ENCODE measurements at places on chromosomes 1 and 21. TPM values are rescaled to one million over a fixed set of nuclear protein-coding genes. Genes with fewer than 3 reads are reported as not detected.

The DYNLT5 gene
- not detected for total RNA-seq

The TTC13 gene
- total RNA-seq = 50.0 TPM

The TRIM67 gene
- not detected for total RNA-seq

The GOLT1A gene
- total RNA-seq = not detected

The RCC1 gene
- total RNA-seq = 24.9 TPM

The RABGGTB gene
- total RNA-seq = 127 TPM

The FCGR3A gene
- total RNA-seq = 1.1 TPM

The TBX15 gene
- not detected for total RNA-seq

The PDE4B gene
- 31.9 TPM for total RNA-seq

The GPR37L1 gene
- not detected for total RNA-seq

The COL16A1 gene
- total RNA-seq = not detected

The ERVH48-1 gene
- 0.13 TPM for total RNA-seq

The OR2T29 gene
- not detected for total RNA-seq

The OLFML3 gene
- 0.36 TPM for total RNA-seq

The EPHB2 gene
- 0.25 TPM for total RNA-seq

The CHRM3 gene
- total RNA-seq = 0.34 TPM

The RBP7 gene
- not detected for total RNA-seq

The HFM1 gene
- total RNA-seq = not detected

The TNFSF4 gene
- 1.6 TPM for total RNA-seq

The GPR153 gene
- total RNA-seq = 1.3 TPM

The HMGCL gene
- 32.0 TPM for total RNA-seq

The FNBP1L gene
- 0.69 TPM for total RNA-seq

The FCRL5 gene
- 1.2 TPM for total RNA-seq

The LEFTY1 gene
- not detected for total RNA-seq

The PDPN gene
- not detected for total RNA-seq

The PCAT6 gene
- total RNA-seq = 0.71 TPM

The C1orf226 gene
- total RNA-seq = 0.22 TPM

The NBPF12 gene
- total RNA-seq = 42.8 TPM

Measured in naive thymus-derived CD8-positive, alpha-beta T cell (primary cell).